ENCODE measurements at places on chromosomes 4 and X.

DNA sequence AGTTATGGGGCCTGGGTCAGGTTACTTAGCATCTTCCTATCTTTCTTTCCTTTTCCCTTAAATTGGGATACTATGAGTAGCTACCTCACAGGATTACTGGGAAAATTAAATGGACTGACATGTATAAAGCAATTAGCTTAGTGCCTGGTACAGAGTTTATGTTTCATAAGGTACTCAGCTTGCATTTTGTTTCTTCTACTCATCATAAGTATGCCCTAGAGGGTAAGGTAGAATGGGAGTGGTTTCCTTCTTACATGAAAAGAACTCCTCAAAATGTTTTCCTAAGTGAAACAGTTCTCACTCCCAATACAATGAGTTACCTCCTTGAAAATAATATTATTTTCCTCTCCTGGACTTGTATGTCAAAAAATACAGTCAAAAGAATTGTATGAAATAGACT lies 75.7 kb downstream of the NPFFR2 start:
- no peak for DNase-seq

DNA sequence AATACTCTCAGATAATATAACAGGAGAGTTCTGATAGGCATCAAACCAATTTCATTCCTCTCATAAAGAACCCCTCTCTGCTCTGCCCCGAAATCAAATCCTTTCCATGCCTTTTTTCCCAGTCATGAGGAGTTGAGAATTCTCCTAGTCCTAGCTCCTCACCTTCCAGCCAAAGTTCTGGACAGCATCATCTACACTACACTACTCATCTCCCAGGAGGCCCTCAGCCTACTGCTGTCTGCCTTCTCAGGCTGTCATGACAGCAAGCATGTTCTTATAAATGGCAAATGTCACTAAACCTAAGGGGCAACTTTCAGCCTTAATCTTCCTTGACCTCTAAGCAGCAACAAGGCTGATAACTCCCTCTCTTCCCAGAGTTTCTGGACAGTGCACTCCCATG lies 26.6 kb downstream of the MAPK10 start:
- DNase-seq, result no peak

DNA sequence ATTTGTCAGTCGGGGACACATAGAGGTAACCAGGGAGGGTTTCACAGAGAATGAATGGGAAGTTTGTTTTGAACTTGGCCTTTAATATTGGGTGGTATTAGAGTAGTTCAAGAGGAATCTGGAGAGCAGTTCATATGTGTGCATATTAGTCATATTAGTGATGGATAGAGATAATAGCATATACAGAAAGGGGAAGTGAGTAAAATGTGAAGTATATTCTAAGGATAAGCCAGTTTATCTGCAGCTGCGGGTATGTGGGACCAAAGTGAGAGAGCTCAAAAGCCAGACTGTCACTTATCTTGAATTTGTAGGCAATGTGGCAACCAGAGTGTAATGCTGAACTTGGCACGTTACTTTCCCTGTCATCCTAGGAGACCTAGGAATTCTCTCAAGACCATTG lies 169.9 kb downstream of the AFF2 start:
- no peak for DNase-seq

DNA sequence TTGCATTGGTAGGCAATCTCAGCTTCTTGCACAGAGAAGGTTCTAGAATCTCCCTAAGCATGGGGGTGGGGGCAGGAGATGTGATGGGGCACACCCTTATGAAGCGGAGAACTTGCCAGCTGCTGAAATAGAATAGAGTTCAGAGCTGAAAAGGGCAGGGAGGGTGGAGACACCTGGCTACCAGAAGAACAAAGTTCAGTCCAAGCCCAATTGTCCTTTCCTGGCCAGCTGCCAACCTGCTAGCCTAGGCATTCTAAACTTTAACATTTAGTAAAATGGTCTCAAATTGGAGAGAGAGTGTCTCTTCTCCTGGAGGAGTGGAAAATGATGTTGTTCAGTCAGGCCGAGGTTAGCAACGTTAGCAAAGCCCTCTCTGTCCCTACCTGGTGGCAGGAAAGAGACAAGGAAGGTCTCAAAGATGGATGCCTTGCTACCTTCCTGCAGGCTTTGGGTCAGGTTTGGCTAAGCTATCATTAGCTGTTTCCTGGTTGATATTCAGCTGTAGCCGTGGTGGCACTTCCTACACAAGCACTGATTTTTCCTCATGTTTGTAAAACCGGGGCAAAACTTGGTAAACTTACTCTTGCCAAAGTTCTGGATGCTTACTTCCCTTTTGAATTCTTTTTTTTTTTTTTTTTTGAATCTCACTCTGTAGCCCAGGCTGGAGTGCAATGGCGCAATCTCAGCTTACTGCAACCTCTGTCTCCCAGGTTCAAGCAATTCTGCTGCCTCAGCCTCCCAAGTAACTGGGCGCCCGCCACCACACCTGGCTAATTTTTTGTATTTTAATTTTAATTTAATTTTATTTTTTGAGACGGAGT lies 34.7 kb upstream of the NYX start:
- no peak for DNase-seq

GRCh38 chrX:110675886-110676285 lies 119.7 kb downstream of the CHRDL1 start:
- no peak for DNase-seq

- DNase-seq, result no peak
Measured at GRCh38 chr4:125847518-125847917, 532.8 kb downstream of the FAT4 start.

GRCh38 chrX:39609941-39610340 lies 487.8 kb downstream of the BCOR start:
- no peak for DNase-seq

GRCh38 chrX:7941390-7942042 lies 14.3 kb upstream of the PNPLA4 start:
- no peak for DNase-seq

- DNase-seq, result no peak
Measured at GRCh38 chr4:64883087-64883807, 474.0 kb upstream of the TECRL start.

DNA sequence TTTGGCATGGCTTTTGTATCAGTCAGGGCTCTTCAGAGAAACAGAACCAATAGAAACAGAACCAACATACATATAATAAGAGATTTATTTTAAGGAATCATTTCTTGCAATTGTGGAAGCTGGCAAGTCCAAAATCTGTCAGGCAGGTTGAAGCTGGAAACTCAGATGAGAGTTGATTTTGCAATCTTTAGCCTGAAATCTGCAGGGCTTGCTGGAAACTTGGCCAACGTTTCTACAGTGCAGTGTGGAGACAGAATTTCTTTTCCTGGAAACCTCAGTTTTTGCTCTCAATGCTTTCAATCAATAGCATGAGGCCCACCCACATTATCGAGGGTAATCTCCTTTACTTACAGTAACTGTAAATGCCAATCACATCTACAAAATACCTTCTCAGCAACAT lies 45.4 kb downstream of the COMMD8 start:
- no peak for DNase-seq

- DNase-seq, result peak; percentile 40
Measured at GRCh38 chrX:74248889-74249288, 55.1 kb upstream of the ZCCHC13 start.

GRCh38 chrX:97189668-97190067 lies 306.0 kb downstream of the RPA4 start:
- no peak for DNase-seq

- DNase-seq, result no peak
Measured at GRCh38 chr4:37745946-37746345, 59.8 kb upstream of the RELL1 start.

- DNase-seq, result no peak
Measured at GRCh38 chr4:106951891-106952290, 84.2 kb downstream of the DKK2 start.

- DNase-seq, result peak; percentile 45
Measured at GRCh38 chr4:69823481-69824186, 36.3 kb downstream of the SULT1E1 start.

DNA sequence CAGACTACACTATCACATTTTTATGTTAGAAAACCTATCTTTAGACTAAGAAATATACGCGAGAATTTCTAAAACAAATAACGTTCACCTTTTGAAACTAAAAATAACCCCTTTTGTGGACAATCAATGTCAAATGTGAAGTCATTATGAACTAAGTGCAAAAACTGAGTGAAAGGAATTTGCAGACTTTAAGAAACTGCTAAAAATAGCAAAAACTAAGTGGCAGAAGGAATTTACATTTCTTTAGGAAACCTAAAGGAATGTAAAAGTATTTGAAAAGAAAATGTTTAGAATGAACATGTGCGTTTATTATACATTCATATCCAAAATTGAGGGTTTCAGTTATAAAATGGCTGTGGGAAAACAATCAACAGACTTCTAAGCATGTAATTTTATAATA lies 58.3 kb downstream of the VEGFC start:
- DNase-seq, result no peak

GRCh38 chr4:8795140-8795539 lies 76.5 kb downstream of the HMX1 start:
- no peak for DNase-seq

GRCh38 chr4:138775890-138776289 lies 239.7 kb upstream of the NOCT start:
- DNase-seq, result no peak

GRCh38 chr4:6055436-6055835 lies 37.2 kb upstream of the C4orf50 start:
- DNase-seq, result no peak

GRCh38 chrX:20595928-20596575 lies 329.3 kb upstream of the RPS6KA3 start:
- DNase-seq, result no peak

DNA sequence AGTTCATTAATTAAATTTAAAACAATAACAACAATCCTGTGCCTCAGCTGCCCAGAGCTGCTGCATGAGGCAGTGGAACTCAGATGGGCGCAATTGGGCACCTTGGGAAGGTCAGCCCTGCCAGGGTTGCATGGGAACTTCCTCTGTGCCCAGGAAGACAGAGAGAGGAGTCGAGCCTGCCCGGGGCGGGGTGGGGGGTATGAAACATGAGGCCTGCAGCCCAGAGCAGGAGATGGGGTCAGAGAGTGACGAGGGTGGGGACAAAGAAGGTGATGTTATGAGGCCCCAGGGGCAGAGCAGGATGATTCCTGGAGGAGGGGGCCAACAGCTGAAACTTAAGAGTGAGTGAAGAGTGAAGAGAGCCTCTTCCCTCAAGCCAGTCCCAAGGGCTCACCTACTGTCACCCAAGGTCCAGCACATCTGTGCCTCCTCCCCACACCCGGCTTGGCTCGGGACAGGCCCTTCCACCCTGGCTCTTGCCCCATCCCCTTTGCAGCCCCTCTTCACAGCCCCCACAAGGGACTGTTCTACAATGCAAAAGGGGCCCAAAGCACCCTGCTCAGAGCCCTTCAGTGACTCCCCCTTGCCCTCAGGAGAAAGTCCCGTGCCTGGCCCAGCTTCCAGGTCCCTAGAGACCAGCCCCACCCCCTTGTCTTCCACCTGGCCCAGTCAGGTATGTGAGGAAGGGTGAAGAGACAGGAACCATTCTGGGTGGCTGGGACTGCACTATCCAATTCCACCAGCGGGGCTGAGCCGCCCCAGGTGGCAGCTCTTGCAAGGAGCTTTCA lies 31.4 kb downstream of the HMX1 start:
- DNase-seq, result no peak

DNA sequence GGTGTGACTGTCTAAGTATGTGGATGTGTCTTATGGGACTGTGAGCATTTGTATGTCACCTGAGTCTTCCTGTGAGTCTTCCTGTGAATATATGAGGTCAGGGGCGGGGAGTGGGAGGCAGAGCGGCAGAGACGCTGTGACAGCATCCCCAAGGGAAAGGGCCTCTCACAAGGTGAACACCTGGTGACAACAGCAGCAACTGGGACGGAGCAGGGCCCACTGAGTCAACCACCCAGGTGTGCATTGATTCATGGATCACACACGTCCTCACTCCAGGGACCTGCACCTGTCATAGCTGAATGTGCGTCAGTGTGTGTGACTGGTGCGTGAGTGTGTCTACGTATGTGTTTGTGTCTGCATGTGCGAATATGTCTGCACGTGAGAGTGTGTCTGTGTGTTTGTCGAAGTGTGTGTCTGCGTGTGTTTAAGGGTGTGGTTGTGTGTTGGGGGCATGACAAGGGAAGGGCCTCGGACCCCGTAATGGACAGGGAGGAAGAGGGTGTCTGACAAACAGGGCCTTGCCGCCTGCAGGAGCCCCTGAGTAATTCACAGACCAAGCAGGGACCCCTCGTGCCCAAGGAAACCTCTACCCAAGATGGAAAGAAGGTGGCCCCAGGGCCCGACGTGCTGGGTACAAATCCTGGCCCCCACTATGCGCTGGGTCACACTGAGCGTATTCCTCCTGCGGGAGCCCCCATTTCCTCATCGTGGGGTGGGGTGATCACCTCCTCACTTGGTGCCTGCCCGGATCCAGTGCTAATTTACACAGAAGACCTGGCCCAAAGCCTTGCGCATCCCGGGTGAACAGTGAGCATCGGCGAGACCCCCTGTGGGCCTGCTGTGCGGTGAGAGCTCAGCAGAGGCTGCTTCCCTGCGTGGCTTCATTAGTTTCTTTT lies 76.7 kb downstream of the ABLIM2 start:
- no peak for DNase-seq

DNA sequence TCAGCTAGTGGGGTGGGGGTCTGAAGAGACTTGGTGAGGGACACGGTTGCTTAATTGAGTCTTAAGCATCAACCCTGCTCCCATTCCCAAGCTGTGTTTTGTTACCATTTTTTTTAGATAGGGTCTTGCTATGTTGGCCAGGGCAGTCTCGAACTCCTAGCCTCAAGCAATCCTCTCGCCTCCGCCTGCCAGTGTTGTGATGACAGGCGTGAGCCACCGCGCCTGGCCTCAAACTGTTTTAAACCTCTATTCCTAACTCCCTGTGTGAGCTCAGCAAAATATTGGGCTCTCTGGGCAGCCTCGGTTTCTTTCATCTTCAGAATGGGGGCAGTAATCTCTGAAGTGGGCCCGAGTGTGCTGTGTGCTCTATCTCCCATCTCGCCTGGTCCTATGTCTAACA lies 26.3 kb upstream of the BCORL1 start:
- DNase-seq, result no peak

DNA sequence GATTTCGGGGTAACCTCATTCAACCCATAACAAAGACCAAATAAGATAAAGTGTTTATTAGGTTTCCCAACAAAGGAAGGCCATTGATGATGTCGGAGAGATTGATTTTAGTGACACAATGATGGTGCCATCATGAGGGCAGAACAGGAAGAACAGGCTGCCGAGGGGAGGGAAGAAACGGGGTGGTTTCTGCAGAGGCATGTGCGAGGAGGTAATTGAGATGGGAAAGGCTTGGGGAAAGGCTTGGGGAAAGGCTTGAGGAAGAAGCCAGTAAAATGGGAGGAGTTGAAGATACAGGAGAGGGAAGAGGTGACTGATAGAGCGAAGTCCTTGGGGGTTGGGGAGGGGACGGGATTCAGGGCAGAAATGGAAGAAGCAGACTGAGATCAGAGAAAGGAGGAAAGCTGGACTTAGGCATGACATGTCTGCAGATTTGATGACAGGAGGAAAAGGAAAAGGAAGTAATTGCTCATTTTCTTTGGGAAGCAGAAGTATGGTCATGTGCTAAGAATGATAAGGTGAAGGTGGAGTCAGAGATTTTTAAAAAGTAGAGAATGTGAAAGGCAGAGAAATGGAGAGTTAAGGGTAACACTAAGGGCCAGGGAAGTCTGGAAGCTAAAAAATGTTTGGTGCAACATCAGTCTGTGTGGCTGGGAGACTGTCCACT lies 6.0 kb downstream of the HPSE start:
- no peak for DNase-seq

GRCh38 chr4:87281603-87282002 lies 41.1 kb downstream of the HSD17B13 start:
- no peak for DNase-seq

- no peak for DNase-seq
Measured at GRCh38 chr4:11710453-11711093, 281.9 kb upstream of the HS3ST1 start.

All from HAP-1 (cell line).